Kidney tubule cell (primary cell): ENCODE measurements at places on chromosomes 12 and 14.
A peak's percentile ranks its signal among the peaks of the same experiment; 100 is the strongest.

DNA sequence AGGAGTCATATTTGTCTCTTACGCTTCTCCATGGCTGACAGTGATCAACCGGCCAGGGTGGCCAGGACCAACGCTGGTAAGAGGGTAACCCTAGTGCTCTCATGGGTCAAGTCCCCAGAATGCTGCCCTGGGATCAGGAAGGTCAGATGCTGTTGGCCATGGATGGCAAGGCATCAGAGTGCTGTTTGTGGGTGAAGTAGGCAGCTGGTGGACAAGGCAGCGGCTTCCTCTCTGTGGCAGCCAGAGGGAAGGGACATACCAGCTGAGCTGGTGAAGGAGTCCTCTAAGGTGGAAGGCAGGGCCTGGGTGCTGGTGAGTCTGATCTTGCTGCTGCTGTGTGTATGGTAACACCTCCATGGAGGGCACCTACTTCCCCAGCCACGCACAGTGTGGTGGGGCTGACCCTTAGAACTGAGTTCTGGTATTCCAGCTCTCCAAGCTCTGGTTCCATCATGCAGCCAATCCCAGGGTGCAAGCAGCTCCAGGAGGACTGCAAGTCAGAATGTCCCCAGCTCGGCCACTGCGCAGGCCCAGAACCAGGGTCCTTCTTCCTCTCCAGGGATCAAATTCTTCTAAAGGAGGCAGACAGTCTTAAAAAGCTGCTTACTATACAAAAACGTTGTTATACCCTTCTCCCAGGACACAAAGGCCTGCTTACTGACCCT is 13.4 kb upstream of the SMOC1 start:
- DNase-seq: no peak

- no peak for DNase-seq
These were observed 873.6 kb downstream of the C12orf50 start for GRCh38 chr12:87155621-87156020.

- DNase-seq: no peak
These were observed 22.9 kb downstream of the TRHDE start for GRCh38 chr12:72295101-72295500.

- DNase-seq: no peak
These were observed 99.3 kb downstream of the SPTSSA start for GRCh38 chr14:34362641-34363251.

DNA sequence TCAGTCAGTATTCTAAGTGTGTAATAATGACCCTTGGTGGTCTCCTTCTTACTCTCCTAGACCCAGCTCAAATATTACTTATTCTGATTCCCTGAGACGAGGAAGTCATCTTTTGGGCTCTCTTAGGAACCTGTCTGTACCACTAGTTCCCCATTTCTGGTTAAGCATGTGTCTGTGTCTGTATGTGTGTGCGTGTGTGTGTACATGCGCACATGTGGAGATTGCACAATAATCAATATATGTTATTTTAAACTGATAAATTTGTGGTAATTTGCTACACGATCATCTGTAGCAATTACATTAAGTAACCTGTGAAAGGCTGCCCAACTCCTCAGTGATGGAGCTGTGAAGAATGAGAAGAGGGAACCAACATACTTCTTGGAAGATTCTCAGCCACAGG is 132.2 kb downstream of the ASCL4 start:
- no peak for DNase-seq

DNA sequence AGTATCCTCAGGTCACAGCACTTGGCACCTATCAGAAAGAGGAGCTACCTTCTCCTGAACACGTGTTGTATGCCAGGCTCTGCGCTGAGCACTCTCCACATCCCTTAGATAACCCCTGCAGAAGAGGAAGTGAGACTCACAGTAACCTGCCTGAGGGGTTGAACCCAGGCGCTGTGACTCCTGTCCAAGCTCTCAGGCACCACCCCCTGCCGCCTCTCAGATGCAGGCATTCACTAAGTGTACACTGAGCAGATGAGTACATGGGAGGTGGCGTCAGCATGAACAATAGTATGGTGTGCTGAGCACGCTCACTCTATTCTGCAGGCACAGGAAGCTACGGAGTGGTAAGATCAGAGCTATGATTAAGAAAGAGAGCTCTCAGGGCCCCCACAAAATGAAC is 21.0 kb upstream of the RIC8B start:
- no peak for DNase-seq

DNA sequence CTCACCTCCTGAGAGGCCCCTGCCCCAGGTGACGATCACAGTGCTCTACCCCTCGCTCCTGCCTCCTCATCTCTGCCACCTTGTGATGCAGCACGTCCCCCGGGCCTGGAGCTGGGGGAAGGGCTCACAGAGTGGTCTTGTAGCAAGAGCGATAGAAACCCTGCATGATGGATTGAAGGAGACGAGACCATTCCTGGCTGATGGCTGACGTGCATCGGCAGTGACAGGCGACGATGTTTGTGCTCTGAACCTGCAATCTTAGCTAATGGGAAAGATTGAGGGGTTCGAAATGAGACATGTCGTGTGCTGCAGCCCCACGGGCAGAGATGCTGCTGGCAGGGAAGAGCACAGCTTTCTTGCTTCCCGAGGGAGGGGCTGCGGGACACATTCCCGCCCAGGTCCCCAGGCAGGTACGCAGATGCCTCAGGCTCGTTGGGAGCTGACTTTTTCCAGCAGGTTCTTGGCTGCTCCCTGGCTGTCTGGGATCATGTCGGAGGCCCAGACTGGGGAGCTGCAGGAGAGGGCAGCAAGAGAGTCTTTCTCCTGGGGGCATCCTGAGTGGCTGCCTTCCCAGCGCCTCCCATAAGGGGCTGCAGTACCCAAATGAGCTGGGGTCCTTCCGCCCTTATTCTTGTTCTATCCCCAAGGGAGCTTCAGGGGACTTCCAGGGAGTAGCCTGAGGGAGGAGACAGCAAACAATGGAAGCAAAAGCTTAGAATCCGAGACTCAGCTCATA is 38.7 kb upstream of the GPATCH2L start:
- no peak for DNase-seq

DNA sequence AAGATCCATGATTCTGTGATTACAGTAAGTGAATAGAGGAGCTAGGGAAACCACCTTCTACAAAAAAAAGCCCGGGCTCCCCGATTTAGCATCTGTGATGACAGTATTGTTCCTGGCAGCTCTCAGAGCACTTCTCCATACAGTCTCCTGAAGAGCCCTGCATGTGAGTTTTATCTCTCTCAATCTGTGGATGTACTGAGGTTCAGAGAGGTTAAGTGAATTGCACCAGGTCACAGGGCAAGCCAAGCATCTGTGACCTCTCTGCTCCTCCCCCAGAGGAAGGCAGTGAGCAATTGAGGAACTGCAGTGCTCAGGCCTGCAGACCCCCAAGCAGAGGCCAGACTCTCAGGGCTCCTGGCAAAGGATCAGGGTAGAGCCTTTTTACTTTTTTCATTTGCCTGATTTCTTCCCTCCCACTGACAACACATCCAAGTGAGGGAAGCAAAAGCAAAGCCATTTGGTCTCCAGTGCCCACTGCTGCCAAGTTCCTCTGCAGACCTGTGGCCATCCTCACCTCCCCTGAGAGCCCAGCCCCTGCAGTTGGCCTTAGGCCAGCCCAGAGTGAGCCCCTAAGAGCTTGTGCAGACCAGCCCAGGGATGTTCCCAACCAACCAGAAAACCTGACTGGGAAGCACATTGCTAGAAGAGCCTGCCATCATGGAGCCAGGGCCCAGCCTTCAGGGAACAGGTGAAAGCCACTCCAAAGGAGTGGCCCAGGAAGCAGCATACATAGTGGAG is 47.6 kb upstream of the PNMA1 start:
- no peak for DNase-seq

- no peak for DNase-seq
These were observed 76.4 kb downstream of the PPP1R12A start for GRCh38 chr12:79858518-79858917.

DNA sequence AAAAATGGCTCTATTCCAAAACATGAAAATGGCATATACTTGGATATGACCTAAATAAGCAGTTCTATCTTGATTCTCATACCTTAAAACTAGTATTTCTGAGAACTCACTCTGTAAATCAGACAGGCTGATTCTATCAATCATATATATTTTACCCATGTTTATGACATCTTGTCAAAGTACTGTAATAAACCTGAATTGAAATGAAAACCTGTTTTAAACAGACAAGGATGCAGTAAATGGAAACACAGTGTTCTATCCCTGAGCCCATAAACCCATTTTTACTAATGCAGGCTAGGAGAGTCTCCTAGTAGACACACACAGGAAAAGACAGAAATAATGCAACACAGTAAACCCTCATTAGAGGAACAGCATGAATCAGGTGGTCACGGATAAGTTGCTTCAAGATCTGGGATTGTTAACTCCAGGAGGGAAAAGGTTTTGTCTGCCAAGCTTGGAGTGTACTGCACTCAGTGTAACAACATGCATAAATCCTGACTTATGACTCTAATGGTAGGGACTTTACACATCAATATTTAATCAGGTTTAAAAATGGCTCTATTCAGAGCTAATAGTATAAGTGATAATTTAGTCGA is 93.6 kb upstream of the CPNE8 start:
- peak; percentile 62 for DNase-seq

GRCh38 chr14:85613496-85613895 is 83.6 kb downstream of the FLRT2 start:
- no peak for DNase-seq

DNA sequence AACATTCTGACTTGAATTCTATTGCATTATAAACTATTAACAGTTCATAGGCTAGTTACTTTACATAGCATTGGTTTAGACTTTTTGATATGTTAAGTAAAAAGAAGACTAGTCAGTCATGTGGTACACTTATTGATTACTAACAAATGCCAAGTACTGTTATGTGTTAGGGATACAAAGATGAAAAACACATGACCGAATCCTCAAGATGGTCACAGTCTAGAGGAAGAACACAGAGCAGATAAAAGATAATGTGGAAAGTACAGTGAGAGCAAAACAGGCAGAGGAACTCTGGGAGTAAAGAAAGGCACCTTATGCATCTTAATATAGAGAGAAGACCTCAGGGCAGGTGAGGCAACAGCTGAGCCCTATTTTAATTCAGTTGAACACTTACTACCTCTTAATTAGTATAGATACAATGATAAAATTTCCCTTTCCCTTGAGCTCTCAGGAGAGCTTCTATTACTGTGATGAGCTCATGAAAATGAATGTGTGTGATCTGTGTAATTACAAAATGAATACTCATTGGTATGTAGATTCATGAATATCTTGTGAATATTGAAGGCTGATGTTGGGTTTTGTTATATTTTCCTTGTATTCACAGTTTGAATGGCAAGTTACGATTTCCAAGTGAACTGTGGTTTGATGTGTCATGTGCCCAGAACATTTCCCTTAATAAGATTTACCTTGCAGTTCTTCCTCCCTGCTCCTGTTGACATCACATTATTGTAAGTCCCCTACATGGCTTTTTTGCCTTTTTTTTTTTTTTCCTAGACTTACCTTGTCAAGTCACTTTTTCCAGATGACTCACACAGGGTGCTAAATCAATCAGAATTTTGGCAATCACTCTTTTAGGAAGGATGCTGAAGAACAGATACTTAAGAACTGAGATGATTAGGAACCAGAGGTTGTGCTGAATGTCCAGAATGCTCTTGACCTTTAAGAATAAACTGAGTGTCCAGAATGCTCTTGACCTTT is 29.5 kb upstream of the MSRB3 start:
- no peak for DNase-seq

DNA sequence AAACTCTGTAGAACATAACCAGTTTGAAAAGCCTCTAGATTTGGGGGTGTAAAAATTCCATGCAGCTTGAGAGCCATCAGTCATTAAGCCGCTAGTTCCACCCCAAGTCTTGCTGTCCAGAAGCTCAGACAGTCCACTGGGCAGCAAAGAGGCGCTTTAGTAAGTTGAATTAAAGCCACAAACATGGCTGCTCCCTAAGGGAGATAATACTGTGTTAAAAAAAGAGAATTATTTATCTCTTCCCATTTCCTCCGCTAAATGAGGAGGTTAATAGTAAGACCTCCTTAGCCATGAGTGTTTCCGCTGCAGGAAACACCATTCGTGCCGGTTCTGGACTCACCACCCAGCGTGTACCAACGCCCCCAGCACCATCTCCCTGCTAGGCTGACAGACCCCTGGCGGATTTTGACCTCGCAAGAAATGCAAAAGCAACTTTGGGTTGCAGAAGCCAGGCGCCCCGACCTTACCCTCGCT is 536 bp downstream of the TM7SF3 start:
- peak; percentile 54 for DNase-seq

DNA sequence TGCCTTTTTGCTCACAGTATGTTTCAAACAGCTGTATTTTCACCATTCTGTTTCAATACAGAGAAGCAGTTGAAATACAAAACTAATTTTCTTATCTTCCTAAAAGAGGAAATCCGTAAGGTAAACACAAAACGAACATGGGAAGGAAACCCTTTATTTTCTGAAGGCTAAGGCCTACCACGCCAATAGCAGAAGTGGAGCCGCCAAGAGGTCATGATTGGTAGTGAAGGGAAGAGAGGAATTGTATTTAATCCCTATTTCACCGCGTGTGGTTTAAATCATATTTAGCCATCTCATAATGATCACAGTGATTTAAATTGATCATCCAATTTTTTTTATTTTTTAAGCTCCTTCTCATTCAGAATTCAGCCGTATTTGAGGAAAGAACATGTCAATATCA is 398.2 kb downstream of the PRKD1 start:
- DNase-seq: peak; percentile 12

- DNase-seq: no peak
These were observed 333.7 kb downstream of the MED13L start for GRCh38 chr12:115943630-115944391.

- peak; percentile 72 for DNase-seq
These were observed 100.2 kb upstream of the ALX1 start for GRCh38 chr12:85179680-85180270.

GRCh38 chr12:24821691-24822090 is 127.2 kb downstream of the BCAT1 start:
- peak; percentile 90 for DNase-seq

GRCh38 chr12:66066929-66067523 is 63.5 kb downstream of the LLPH start:
- no peak for DNase-seq

DNA sequence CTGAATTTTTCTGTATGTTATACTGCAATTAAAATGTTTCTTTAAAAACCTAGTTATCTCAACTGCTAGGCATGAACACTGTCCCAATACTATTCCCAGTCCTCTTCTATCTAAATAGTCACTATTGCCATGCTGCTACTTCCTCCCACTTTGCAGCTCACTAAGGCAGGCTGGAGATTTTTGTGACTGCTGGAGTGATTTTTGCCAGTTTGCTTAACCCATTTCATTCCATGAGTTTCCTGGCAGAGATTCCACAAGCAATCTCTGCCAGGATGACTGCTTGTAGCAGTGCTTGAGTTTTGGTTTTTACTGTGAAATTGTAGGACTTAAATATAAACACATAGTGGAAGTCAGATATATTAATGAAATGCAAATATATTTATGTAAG is 80.8 kb downstream of the BHLHE41 start:
- DNase-seq: no peak

GRCh38 chr12:48907245-48907644 is 18.0 kb downstream of the FKBP11 start:
- DNase-seq: peak; percentile 15

DNA sequence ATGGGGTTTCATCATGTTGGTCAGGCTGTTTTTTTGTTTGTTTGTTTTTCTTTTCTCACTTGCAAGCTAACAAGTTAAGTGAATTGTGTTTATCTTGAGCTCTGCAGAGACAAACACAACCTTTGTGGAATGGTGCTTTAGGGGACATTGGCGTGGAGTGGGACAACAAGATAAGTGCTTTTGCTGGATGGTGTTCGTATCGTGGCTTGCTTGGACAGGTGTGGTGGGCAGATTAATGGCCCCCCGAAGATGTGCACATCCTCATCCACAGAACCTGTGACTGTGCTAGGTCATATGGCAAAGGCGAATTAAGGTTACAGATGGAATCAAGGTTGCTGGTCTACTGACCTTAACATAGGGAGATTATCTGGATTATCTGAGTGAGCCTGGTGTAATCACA is 7.0 kb downstream of the MLXIP start:
- no peak for DNase-seq

GRCh38 chr14:103115845-103116572 is 7.3 kb upstream of the TNFAIP2 start:
- peak; percentile 62 for DNase-seq
